ENCODE measurements at places on chromosomes 2 and 18.

DNA sequence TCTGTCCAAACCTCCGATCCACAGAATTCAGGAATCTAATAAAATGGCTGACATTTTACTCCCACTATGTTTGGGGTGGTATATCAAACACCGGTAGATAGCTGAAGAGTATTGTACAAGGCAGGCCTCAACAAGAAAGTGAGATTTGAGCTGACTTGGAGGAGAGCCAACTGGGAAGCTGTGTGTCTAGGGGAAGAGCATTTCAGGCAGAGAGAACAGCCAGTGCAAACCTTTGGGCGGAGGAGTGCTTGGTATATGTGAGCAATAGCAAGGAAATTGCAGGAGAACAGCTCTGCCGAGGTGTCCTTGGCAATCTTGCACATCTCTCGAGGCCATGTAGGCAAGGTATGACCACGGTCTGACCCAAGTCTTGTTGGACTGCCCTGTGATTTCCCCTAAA is 1.8 kb upstream of the MERTK start:
- no peak for DNase-seq

GRCh38 chr2:86646865-86647264 is 23.2 kb upstream of the RNF103 start:
- no peak for DNase-seq

GRCh38 chr2:150693556-150693955 is 206.1 kb upstream of the RND3 start:
- DNase-seq = no peak

DNA sequence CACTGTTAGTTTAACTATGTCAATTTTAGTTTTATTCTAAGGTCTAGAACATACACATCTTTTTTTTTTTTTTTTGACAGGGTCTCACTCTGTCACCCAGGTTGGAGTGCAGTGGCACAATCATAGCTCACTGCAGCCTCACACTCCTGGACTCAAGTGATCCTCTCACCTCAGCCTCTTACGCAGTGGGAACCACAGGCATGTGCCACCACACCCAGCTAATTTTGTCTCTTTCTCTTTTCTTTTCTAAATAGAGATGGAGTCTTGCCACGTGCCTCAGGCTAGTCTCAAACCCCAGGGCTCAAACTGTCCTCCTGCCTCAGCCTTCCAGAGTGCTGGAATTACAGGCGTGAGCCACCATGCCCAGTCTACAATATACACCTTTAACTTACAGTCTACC is 69.5 kb upstream of the CHRNA1 start:
- DNase-seq = no peak

DNA sequence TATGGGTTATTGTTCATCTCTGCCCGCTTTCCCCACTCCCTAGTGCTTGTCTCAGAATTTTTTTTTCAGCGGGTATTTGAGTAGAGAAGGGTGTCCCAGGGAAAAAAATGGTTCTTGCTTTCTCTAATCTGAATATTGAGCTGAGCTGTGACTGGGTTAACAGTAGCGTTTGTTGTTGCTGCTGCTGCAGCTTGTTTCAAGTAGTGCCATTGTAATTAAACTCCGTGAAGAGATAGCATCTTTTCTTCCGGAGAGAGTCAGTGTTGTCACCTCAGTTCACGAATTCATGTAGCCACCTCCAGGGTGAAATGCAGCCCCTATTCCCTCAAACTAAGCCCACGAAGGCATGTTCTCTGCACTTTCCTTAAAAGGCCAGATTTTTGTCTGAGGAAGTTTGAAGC is 1.5 kb upstream of the AAK1 start:
- no peak for DNase-seq

DNA sequence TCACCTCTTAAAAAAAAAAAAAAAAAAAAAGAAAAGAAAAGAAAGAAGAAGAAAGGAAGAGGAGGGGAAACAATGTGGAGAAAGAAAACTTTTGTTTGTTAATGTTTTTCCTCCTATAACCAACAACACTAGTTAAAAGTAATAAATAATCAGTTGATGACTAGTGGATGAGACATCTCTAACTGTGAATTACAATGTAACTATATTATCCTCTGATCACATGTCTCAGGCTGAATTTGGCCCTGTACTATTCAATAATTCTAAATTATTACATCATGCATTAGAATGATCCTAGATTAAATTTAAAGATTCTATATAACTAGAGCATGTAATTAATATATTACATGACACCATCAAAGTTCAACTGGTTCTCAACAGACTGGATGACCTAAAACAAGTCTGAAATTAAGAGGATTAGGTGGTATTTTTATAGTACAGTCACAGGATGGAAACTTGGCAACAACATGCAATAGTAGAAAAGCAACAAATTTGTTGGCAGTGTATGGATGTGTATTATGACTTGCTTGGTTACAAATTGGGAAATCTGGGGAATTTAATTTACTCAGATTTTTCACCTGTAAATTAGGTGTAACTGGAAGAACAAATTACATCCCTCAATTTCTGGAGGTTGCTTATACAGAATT is 269.3 kb upstream of the SETBP1 start:
- DNase-seq = no peak

GRCh38 chr18:57790316-57790715 is 12.8 kb downstream of the ATP8B1 start:
- no peak for DNase-seq

- DNase-seq = no peak
Observed at GRCh38 chr2:186516396-186516795, 30.3 kb downstream of the ZC3H15 start.

DNA sequence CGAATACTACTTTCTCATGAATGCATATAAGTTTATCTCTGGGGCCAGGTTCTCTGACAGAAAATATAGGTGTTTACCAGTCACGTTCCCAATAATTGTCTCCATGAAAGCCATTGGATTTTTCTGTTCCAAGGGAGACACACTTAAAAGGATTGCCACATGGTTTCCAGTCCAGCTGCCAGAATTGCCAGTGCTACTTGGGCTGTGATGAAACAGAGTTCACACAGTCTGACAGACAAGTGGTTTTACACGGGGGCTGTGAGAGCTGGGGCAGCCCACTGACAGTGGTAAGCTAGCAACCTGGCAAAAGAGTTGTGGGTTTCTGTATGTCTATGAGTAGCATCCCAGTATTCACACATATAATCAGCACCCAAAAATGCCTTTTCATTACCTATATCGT is 27.7 kb upstream of the ATRAID start:
- peak; percentile 63 for DNase-seq

DNA sequence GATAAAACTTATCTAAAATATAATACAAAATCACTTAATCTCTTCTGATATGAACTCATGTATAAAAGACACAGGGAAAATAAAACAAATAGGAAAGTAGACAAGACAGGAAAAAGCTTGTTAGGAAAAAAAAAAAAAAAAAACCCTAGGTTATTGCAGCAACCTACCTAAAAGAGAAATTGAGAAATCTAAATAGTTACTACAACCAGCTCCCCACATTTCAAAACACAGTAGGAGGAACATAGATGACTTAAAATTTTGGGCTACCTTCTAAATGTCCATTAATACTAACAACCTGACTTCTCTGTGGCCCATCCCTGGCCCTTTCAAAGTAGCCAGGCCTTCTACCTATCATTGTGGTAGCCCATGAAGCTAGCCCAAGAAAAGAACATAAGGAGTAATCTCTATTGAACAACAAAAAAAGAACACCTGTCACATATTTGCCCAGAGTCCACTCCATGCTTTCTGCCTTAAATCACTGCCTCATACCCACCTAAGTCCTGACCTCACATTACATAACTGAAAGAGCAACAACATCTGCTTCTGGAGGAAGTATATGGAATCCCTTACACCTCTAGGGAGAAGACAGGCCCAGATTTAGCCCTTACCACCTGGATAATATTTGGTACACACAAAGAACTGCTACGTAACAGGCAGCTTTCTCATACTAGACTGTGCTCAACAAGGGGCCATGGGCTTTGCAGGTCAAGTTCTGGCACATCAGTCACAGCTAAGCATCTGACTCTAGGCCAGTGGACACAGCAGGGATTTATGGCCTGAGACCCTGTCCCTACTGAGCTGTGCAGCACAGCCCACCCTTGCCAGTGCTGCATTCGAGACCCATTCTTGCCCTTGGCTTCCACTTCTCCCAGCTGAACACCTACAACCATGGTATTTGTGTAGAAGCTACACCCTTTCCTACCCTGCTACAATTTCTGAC is 8.5 kb downstream of the SUCLG1 start:
- DNase-seq = no peak

DNA sequence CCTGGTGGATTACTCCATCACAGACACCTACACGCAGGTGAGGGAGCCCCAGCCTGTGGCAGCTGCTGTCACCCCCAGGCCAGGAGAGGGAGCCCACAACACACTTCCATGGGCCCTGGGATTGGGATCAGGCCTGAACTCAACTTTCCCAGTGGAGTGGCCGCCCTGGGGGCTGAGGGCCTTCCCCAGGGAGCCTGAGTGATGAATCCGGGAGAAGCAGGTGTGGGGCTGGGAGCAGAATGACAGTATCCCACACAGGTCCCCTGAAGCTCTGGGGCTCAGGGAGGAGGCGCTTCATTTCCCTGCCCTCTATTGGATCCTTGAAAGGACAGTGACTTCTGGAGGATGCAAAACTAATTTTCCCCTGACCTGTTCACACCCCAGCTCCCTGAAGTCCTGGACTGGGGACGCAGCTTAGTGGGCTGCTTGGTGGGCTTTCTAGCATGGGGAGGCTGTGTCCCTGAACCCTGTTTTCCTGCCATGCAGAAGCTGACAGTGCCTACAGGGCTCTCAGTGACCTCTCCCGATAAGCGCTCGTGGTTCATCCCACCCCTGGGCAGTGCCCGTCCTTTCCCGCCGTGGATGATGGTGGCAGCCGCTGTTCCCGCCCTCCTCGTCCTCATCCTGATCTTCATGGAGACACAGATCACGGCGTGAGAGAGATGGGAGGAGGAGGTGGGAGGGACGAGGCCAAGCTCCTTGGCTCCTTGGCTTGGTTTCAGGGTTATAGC is 11.0 kb downstream of the SLC4A3 start:
- DNase-seq = peak; percentile 13

DNA sequence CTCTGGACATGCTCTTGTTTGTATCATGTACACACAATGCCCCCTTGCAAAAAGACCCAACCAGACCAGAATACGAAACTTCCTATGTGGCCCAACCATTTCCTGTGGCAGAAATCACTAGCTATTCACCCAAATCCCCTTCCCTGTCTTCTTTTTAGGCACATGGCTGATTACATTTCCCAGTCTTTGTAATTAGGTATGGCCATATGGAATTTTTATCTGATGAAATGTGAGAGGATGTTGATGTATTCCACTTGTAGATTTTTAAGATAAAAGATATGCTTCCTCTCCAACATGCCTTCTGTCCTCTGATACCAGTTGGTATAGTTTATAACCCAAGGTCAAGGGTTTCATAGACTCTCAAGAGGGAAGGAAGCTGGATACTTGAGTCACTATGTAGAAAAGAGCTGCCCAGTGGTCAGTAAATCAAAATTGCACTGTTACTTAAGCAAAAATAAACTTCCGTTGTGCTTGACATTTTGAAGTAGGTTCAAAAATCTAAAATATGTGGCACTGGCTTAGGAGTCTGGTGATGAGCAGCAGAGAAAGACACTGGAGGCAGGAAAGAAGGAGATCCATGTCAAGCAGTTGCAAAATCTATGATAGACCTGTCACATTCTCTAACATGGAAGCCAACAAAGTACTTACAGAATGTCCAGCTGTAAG is 297.4 kb downstream of the SMAD2 start:
- DNase-seq = no peak

Measured in right cardiac atrium (tissue), 5 donors.